ENCODE measurements at places on chromosomes 7 and 10.

DNA sequence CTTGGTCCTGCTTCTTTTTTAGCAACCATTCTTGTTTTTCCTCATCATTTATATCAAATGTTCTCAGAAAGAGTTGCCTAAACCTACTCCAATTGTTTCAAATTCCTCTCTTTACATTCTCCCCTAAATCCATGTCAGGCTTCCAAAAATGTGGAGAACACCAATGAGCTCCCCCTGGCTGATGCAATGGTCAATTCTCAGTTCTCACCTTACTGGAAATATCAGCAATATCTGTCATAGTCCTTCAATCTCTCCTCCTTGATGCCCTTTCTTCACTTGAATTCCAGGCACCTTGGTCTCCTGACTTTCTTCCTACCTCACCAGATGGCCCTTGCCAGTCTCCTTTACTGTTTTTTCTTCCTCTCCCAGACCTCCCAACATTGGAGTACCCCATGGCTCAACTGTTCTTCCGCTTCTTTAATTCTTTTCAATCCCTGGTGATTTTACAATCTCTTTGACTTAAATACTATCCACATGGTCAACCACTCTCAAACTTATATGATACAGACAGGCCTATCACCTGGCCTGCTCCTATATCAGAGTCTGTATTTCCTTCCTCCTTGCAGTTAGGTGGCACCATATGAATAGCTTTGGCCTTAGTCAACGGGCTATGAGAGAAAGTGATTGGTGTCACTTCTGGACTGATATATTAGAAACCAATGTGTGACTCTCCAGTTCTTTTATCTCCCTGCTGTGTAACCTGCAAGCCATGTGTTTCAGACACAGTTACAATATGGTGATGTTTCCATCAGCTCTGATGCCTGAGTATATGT, 47.4 kb upstream of the CAV2 start:
- no peak for DNase-seq

DNA sequence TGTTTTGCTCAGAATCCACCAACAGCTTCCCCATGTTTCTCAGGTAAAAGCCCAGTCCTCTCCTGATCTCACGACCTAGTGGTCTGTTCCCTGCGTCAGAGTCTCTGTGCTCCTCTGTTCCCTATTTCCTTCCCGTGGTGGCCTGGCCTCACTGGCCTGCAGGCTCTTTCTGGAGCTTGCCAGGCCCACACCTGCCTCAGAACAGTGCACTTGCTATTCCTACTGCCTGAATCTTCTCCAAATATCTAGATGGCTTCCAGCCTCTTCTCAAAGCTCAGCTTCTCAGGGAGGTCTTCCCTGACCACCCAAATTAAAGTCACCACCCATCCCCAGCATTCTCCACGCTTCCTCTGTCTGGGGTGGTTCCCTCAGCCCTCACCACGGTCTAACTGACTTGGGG, 165.3 kb downstream of the USP6NL start:
- no peak for DNase-seq

GRCh38 chr10:77531441-77532001, 106.1 kb downstream of the KCNMA1 start:
- no peak for DNase-seq

DNA sequence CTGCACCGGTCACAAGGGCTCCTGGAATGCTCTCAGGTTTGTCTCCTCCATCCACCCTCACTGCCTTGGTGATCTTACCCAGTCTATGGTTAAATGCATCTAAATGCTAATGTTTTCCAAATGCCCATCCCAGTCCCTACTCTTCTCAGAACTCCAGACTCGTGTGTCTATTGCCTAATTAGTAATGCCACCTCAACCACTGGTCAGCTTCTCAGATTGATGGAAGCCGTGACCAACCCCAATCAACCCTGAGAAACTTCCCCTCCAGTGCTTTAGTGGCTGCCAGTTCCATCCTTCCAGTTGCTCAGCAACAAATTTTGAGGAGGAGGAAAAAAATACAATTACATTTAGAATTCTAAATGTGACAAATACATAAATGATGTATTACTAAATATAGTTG, 18.6 kb downstream of the NUDCD3 start:
- no peak for DNase-seq

- DNase-seq, result no peak
Observed at GRCh38 chr7:73888959-73889358, 28.0 kb downstream of the TMEM270 start.

GRCh38 chr7:37577412-37577811, 106.2 kb upstream of the GPR141 start:
- no peak for DNase-seq

- no peak for DNase-seq
Observed at GRCh38 chr10:91891125-91892001, 17.9 kb downstream of the FGFBP3 start.

GRCh38 chr7:55065079-55065478, 46.3 kb downstream of the EGFR start:
- DNase-seq, result no peak

DNA sequence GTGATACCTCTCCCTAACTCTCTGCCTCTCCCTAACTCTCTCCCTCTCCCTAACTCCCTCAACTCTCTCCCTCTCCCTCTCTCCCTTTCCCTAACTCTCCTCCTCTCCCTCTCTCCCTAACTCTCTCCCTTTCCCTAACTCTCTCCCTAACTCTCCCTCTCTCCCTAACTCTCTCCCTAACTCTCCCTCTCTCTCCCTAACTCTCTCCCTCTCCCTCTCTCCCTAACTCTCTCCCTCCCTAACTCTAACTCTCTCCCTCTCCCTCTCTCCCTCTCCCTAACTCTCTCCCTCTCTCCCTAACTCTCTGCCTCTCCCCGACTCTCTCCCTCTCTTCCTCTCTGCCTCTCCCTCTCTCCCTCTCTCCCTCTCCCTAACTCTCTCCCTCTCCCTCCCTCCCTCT, 2.0 kb upstream of the PTPRN2 start:
- DNase-seq, result no peak

DNA sequence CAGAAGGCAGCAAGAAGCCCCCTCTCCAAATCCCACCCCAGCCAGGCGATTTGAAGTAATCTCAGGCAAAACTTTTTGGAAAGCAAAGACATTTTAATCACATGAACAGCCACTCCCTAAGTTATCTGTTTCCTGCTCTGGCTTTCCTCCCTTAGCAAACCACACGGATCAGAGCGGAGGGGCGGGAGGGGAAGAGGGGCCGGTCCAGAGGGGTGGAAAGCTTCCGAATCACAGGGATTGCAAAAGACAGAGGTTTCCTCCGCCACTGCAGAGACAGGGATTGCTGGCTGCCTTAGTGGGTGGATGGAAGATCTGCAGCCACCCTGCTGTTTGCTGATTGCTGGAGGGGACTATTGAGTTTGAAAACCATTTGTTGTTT, 41.2 kb downstream of the ZCCHC24 start:
- DNase-seq, result no peak

- no peak for DNase-seq
Observed at GRCh38 chr7:120160166-120160565, 112.8 kb upstream of the KCND2 start.

DNA sequence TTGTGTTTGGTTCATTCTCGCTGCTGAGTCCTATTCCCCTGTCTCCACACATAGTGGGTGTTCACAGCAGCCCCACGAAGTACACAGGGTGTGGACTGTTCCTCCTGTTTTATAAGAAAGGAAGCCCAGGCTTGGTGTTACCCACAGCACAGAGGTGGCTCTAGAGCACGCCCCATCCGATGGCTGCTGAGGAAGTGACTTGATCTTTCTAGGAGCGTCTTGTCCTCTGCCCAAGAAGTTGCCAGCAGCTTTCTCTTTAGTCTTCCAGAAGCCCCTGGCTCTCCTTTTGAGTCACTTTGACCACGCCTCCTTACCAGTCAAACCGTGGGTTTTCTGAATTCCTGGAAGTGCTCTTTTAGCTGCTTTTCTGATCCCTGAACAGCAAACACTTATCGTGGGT, 94.0 kb downstream of the GRK5 start:
- DNase-seq, result no peak

GRCh38 chr7:37796138-37796775, 52.1 kb upstream of the NME8 start:
- DNase-seq, result no peak

DNA sequence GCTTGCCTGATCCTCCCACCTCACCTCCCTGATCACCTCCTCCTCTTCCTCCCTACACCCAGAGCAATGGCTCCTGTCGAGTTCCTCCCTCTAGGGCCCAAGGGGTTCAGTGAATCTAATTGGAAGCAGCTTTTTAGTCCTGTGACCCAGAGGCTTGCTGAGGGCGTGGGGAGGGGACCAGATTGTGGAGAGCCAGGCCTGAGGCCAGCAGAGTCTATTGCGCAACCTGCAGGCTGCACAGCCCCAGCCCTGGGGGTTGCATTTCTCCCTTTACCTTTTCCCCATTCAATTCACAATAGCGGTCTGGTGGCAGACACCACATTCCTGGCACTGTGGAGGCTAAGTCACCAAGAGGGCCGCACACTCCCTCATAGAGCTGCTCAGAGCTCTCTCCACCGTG, 32.5 kb downstream of the GHRHR start:
- DNase-seq, result no peak
